ENCODE measurements at places on chromosomes 1 and 21.

GRCh38 chr1:54397090-54397591 lies 9.1 kb downstream of the SSBP3 start:
- DNase-seq = no peak

GRCh38 chr1:7648761-7649384 lies 122.2 kb upstream of the VAMP3 start:
- no peak for DNase-seq

DNA sequence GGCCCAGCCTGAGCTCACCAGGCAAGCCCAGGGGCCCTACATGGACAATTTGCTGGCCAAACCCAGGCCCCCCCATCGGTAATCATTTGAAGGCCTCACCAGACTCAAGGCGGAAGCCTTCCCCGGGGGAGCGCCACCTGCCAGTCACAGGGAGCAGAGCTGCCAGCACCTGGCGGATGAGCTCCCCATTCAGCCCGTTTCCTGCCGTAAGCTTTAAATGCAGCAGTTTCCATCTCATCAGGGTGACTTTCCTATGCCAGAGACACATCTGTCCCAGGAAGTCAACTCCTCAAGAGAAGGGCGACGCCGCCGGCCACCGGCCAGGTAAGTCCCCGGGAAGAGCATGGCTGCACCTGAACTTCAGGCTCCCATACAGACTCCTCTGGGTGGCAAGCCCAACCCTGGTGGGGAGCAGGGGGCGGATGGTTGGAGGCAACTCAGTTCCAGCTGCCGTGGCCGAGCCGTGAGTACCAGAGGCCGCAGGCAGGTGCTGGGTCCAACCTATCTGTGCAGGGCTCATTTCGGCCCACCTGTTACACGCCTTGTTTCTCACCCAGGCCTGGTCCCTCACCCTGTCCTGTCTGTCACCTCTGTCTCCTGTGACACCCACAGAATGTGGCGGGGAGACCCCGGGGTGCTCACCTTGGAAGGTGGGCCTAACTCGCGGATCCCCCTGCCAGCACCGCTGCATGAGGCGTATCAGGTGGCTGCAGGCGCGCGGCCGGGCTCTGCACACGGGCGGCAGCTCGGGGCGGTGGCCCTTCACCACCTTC lies 20.7 kb downstream of the RIPK4 start:
- DNase-seq = no peak

DNA sequence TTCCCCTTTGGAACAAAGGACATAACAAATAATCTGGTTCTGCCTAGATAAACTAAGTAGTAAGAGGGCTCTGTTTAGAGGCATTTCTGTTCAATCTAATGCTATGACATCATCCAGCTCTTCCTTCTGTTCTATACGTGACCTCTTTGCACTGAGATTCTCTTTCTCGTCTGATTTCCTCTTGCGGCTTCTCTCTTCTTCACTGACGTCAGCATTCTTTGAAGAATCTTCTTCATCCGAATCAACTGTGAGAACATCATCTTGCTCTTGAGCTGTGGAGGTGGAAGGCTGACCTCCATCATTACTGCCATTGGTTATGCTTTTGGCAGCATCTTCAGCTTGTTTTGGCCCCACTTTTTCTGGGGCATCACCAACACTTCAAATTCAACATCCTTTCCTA lies 130.4 kb downstream of the HS2ST1 start:
- DNase-seq = no peak

DNA sequence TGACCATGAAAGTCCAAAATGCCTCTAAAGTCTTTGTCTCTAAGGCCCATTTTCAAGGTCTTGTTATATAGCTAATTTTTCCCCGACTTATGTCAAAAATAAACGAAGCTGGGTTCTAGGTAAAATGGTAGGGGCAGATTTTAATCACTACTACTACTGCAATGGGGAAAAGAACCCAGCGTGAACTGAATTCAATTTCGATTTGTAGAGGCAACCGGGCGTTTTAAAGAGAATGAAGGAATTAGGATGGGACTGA lies 536 bp upstream of the EXO1 start:
- DNase-seq = no peak

DNA sequence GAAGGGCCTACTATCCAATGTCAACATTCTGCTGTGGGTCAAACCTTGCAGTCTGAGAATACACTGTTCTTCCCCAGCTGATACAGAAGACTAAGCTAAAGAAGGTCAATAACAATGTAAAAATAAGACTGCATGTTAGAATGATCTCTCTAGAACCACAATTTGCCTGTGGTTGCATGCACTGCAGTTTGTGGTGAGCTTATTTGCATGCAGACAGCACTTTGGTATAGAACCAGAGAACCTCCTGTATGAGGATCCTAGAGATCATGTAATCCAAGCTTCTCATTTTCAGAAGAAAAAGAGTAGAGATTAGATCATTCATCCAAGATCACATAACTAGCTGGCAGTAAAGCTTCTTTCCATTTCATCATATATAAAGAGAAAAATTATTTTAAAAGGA lies 15.8 kb downstream of the SYNJ1 start:
- no peak for DNase-seq

- DNase-seq = no peak
Measured at GRCh38 chr1:22796642-22797041, 86.0 kb downstream of the EPHB2 start.

GRCh38 chr1:30506291-30507015 lies 216.9 kb downstream of the MATN1 start:
- DNase-seq = no peak

DNA sequence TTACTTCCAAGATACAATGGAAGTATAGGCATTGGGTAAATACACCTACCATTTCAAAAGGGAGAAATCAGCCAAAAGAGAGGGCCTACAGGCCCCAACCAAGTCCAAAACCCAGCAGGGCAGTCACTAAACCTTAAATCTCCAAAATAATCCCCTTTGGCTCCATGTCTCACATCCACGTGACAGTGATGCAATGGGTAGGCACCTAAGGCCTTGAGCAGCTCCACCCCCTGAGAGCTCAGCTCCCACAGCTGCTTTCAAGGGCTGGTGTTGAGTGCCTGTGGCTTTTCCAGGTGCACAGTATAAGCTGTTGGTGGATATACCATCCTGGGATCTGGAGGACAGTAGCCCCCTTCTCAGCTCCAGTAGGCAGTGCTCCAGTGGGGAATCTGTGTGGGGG lies 72.5 kb downstream of the UROD start:
- no peak for DNase-seq

- no peak for DNase-seq
Measured at GRCh38 chr1:3015269-3015635, 6.0 kb upstream of the ACTRT2 start.

DNA sequence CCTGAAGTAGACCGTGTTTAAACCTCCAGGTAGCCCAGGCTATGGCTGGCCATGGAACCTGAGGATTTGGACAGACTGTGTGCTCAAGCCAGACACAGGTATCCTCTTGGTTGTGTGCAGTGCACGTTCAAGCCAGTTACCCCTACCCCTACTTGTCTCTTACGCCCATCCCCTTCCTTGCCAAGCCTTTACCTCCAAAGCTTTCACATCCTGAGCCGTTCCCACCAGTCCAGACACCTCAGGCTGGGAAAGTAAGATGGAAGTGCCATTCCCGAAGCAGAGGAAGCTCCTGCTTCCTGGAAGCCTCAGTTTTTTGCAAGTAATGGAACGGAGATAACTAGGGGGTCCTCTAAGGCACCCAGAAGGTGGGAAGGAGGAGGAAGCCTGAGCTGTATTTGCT lies 41.5 kb upstream of the HMGB4 start:
- no peak for DNase-seq

GRCh38 chr1:51750729-51751128 lies 127.8 kb downstream of the NRDC start:
- DNase-seq = no peak

GRCh38 chr1:2465371-2466269 lies 10.5 kb upstream of the PLCH2 start:
- DNase-seq = no peak

DNA sequence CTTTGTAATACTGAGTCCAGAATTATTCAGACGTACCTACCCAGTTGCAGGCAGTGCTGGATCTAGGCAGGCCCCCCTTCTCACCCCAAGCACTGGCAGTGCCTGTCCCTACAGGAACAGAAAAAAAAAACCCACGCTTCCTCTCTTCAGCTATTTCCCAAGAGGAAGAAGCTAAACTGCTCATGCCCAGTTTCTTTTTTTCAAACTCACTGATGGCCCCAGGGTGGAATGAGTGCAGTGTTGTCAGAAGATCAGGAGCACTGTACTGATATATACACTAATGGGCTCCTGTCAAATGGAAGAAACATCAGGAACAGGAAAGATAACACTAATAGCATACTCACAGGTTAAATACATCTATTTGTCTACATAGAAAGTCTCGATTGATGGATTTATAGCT lies 28.2 kb upstream of the DOCK7 start:
- DNase-seq = no peak

DNA sequence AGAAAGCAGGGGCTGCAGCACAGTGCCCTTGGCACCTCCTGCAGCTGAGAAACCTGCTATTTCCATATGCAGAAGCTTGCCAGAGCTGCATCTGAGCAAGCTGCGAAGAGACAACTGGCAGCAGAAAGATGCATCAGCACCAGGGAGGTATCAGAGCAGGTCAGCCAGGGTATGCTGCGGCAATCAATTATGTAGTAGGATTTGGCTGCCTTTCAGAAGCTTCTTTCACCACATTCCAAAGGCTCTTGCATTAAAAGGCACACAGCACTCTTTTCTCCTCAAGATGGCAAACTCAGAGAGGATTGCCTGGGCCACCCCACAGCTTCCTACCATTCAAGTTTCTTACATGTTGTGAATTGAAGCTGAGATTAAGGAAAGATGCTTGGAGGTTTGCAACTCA lies 47.6 kb upstream of the RAP1A start:
- DNase-seq = peak; percentile 12

DNA sequence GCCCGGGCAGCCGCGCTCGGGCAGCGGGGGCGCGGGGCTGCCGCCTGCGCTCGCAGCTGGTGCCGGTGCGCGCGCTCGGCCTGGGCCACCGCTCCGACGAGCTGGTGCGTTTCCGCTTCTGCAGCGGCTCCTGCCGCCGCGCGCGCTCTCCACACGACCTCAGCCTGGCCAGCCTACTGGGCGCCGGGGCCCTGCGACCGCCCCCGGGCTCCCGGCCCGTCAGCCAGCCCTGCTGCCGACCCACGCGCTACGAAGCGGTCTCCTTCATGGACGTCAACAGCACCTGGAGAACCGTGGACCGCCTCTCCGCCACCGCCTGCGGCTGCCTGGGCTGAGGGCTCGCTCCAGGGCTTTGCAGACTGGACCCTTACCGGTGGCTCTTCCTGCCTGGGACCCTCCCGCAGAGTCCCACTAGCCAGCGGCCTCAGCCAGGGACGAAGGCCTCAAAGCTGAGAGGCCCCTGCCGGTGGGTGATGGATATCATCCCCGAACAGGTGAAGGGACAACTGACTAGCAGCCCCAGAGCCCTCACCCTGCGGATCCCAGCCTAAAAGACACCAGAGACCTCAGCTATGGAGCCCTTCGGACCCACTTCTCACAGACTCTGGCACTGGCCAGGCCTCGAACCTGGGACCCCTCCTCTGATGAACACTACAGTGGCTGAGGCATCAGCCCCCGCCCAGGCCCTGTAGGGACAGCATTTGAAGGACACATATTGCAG lies 3.0 kb downstream of the ARTN start:
- DNase-seq = peak; percentile 53

DNA sequence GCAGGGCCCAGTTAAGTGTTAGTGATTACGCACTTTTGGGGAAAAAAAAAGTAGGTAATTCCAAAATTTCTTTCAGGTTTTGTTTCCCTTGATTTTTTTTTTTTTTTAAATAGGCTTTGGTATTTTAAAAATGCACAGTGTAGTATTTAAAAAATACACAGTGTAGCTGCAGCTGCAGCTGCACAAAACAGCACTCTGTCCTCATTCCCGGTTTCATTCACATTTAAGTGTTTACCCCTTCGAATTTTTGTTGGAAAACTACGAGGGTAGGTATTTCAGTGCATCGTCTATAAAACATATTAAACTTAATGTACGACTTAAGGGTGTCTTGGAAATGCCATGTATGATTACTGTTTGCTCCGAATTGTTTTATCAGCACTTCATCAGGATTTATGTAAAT lies 3.4 kb downstream of the NEK7 start:
- no peak for DNase-seq

DNA sequence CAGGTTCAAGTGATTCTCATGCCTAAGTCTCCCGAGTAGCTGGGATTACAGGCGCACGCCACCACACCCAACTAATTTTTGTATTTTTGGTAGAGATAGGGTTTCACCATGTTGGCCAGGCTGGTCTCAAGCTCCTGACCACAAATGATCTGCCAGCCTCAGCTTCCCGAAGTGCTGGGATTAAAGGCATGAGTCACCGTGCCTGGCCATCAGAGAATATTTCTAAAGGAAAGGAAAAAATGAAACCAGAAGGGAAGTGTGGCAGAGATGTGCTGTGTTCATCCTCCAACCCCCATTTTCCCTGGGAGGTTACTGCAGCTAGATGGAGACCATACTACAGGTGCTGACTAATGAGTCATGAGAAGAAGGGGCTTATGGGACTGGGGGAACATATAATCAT lies 964.1 kb downstream of the TTLL7 start:
- DNase-seq = no peak

GRCh38 chr1:203867802-203868201 lies 6.4 kb downstream of the SNRPE start:
- no peak for DNase-seq
